ENCODE measurements at places on chromosomes 13 and 19.

- no peak for DNase-seq
Observed at GRCh38 chr19:55346725-55347441, 7.2 kb downstream of the KMT5C start.

- no peak for DNase-seq
Observed at GRCh38 chr13:34258646-34259386, 440.9 kb downstream of the RFC3 start.

DNA sequence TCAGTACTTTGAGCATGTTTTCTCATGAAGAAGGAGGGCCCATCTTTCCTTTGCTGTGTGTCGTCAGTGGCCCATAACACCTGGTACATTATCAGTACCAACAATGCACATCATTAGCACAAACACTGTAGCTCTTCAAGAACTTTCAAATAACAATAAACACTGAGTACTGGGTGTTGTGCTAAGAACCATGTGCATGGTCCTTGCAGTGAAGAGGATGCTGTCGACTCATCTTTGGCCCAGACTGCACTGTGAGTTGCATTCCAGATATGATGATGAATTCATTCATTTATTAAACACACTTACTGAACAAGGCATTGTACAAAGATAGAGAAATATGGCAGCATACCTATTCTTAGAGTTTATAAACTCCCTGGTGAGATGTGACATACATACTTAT is 55.8 kb downstream of the FLT3 start:
- DNase-seq, result no peak

DNA sequence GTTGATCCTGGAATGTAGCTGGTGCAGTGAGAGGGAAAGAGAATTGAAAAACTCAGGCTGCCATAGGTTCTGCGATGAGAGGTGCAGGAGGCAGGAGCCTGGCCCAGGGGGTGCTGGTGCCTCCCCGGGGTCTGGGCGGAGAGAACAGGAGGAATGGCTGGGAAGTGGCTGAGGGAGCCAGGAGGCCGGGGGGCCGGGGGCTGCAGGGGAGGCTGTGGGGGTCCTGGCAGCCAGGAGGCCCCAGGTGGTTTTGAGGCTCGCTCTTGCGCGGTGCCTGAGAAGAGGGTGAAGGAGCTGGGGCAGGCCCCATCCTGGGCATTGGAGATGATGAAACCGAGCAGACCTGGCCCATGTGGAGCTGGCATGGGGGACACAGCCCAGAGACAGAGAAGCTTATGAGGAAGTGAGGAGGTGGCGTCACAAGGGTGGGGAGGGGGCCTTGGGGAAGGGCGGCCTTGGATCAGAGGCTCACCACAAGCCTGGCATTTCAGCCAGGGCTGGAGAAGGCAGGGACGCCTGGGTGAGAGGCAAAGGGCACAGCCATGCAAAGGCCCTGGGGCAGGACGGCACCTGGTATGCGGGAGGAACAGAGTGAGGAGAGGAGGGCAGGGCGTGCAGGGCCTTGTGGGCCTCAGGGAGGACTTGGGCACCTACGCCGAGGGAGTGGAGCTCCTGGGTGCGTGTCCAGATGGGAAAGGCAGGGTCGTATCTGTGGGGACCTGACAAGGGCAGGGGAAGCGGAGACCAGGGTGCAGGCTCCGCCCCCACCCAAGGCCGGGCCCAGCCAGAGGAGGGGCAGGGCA is 1.3 kb upstream of the TEKTIP1 start:
- DNase-seq, result no peak

DNA sequence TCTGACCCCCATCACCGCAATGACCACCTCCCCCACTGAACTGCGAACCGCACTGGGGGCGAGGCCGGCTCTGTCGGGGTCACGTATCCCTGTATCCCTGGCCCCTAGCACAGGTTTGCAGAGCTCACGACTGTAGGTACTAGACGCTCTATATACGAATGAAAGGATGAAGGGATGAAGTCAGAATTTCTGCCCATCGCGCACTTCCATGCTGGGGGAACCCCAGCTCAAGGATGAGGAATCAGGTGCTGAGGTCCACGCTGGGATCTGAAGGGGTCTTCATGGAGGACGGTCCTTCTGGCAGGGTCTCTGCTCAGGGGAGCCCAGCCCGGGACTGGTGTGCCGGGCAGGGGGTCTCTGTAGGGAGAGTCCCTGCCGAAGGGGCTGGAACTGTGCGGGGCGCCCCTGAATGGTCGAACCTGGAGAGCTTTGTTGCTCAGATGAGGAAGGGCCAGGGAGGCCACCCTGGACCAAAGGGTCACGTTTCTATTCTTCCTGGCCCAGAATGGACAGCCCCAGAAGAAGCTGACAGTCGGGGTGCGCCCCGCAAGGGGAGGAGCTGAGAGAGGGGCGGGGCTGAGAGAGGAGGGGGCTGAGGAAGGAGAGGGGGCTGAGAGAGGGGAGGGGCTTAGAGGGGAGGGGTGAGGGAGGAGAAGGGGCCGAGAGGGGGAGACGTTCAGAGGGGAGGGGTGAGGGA is 37.9 kb upstream of the SEMA6B start:
- DNase-seq, result no peak

GRCh38 chr19:1042689-1043511 is 3.0 kb downstream of the ABCA7 start:
- no peak for DNase-seq

DNA sequence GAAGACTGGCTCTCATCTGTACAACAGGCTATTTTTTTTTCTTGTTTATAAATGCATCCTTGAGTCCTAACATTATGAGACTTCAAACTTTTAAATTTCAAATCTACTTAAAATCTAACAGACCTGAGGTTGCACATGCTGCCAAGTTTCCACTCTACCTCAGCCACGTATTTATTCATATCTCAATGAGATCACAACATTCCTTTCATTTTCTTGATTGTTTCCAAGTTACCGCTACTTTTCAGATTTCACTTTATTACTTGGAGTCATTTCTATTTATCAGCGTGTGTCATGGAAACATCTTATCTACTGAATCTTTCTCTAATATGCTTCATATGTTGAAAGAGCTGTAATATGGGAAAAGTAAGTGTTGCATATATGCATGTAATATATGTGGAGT is 1257.5 kb upstream of the ATXN8OS start:
- DNase-seq, result no peak

- no peak for DNase-seq
Observed at GRCh38 chr19:48896191-48896720, 2.3 kb downstream of the TULP2 start.

DNA sequence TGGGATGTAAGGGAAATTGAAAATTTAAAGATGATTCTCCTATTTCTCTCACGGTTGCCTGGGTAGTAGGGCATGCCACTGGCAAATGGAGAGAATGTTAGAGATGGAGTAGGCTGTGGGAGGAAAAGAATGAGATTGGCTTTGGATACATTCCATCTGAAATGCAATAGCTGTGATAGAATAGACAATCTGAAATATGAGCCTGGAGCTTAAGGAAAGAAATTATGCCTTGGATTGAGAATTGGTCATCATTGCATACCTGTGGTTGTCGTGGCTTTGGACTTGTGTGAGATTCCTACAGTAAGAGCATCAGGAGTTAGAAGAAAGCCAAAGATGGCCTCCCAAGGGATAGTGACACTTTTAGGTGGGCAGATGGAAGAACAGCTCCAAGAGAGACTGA is 305.1 kb upstream of the SLC10A2 start:
- no peak for DNase-seq

DNA sequence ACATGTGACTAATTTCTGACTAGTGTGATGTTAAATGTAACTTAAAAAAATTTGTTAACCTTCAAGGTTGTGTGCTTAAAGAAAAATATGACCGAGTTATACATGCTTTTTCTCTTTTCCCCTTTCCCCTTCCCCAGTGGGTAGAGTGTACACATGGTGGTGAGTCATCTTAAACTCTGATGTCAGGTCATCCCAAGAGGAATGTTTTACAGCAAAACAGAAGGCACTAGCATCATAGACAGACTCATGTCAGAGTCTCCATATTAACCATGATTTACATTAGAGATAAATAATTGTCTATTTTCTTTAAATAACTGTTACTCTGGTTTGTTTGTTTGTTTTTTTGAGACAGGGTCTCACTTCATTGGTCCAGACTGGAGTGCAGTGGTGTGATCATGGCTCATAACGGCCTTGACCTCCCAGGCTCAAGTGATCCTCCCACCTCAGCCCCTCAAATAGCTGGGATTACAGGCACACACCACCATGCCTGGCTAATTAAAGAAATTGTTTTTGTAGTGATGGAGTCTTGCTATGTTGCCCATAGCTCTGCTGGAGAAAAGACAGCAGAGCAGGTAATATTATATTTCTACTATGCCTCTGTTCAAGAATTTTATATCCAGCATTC is 160.4 kb upstream of the PCDH9 start:
- DNase-seq, result no peak

- DNase-seq, result no peak
Observed at GRCh38 chr13:73293913-73294523, 235.2 kb downstream of the KLF5 start.

- DNase-seq, result peak; percentile 64
Observed at GRCh38 chr19:50720921-50721381, 1.3 kb upstream of the SHANK1 start.

GRCh38 chr19:1567116-1567847 is 843 bp downstream of the MEX3D start:
- DNase-seq, result no peak

DNA sequence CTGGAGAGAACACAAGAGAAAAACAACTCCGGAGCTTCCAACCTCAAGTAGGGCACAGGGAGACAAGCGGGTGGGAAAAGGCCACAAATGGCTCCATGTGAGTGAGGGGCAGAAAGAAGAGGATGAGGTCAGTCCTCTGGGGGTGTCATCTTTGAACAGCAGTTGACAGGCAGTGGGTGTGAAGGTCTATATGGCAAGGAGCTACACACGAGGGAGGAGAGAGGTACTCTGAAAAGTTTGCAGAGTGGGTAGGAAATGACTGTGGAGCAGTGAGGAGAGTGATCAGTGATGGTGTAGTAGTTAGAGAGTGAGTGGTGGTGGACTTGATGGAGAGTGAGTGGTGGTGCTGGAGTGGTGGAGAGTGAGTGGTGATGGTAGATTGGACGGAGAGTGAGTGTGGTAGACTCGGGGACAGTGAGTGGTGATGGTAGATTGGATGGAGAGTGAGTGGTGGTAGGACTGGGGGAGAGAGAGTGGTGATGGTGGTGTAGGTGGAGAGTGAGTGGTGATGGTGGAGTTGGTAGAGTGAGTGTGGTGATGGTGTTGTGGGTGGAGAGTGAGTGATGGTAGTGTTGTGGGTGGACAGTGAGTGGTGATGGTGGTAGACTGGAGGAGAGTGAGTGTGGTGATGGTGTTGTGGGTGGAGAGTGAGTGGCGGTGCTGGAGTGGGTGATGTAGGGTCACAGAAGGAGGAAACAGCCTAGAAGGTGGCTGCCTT is 4.0 kb downstream of the TFDP1 start:
- DNase-seq, result no peak

DNA sequence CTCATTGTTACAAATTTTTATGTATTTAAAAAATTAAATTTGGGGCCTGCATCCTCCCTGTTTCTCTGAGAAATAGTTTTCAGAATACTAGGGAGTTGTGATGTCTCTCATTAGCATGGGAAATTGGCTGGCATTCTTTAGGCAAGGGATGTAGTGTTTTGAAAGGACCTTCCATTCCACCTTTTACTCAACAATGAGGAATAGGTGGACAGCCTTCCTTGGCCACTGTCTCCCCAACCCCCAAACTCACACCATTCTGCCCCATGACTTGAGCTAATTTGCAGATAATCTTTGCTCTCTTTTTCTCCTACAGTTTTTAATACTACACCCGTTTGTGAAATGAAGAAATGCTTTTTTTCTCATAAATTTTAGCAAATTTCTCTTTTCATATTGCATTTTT is 244.6 kb upstream of the SPRY2 start:
- no peak for DNase-seq

- DNase-seq, result no peak
Observed at GRCh38 chr13:77036279-77036678, 9.3 kb upstream of the FBXL3 start.

- DNase-seq, result no peak
Observed at GRCh38 chr13:46176756-46177155, 5.2 kb downstream of the LCP1 start.

DNA sequence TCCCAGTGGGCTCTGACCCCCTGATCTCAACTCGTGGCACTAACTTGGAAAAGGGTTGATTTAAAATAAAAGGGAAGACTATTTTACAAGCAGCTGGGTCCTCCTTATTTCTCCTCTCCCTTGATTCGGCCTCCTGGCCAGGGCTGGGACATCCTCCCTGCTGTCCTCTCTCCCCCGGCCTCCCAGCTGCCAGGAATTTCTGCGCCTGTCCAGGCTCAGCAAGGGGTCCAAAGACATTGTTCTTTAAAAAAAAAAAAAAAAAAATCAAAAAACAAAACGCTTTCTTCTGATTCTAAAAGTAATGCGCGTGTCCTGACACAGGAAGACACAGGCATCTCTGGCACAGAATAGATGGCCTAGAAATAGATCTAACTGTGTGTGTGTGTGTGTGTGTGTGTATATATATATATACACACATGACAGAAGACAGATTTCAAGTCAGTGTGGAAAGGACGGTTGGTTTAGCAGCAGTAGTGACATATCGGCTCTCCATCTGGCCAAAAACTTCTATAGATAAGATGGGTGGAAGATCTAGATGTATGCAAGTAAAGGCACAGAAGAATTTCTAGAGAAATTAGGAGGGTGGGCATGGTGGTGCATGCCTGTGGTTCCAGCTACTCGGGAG is 12.3 kb upstream of the LENG8 start:
- DNase-seq, result no peak

DNA sequence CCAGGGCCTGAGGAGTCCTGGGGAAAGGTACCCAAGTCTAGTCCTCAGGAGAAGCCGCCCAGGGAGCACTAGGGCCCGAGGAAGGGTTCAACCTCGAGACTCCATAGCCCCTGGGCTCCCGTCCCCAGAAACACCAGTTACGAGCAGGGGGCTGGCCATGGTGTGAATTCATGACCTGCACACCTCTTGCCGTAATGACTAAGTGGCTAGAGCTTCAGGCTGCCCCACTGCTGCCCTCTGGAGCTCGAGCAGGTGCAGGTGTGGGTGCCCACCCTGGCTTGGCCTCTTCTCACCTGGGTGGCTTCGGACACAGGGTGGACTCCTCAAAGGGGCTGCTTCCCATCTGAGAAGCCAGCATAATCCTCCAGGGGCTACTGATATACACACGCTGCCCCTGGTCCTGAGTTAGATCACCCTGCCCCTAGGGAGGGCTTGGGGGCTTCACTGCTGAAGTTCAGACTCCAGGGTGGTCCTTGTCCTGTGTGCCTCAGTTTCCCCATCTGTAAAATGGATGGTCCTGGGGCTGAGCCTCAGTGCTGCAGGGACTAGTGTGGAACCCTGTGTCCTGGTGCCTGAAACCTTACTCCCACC is 13.6 kb downstream of the SPC24 start:
- no peak for DNase-seq

- no peak for DNase-seq
Observed at GRCh38 chr13:39249982-39250381, 211.7 kb downstream of the NHLRC3 start.

- peak; percentile 85 for DNase-seq
Observed at GRCh38 chr13:50589651-50590054, 253.8 kb downstream of the DLEU7 start.

- no peak for DNase-seq
Observed at GRCh38 chr19:10173527-10173926, 21.2 kb downstream of the DNMT1 start.
